ENCODE measurements at places on chromosomes 7 and 10.
A peak's percentile ranks its signal among the peaks of the same experiment; 100 is the strongest.

DNA sequence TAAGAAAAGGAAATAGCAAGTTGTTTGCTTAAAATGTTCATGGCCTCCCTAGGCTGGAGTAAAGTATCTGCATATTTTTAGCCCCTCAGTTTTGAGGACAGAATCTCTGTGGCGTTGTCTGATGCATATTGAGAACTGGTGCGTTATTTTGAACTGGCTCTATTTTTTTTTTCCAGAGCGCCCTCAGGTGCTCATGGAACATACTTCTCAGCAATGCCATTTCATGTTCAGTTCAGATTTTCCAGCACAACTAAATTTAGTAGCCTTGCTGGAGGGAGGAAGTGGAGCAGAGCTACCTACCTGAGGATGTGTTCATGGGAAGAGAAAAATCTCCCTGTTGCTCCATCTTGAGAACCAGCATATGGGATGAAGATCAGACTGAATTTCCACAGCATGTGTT lies 870.5 kb downstream of the LRMDA start:
- DNase-seq = peak; percentile 29

DNA sequence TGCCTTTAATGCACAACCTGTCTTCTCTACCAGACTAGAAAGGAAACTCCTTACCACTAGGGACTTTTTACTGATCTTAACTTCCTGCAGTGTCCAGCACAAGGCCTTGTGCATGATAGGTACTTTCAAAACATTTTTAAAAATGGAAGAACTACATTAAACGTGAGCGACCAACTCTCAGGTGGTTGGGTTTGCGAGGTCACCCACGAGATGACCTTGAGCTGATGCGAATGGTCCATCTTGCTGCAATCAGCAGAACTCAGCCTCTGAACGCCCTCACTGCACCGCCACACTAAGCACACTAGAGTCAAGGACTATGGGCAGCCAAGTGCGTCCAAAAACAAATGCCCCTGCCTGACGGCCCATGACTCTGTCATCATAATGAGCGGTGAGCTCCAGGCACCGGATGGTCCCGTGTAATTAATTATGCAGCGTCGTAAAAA lies 34.9 kb upstream of the PTF1A start:
- DNase-seq = no peak

- no peak for DNase-seq
Measured at GRCh38 chr7:90828601-90829000, 232.5 kb downstream of the CDK14 start.

- DNase-seq = no peak
Measured at GRCh38 chr10:42932735-42933447, 144.0 kb upstream of the RET start.

GRCh38 chr10:88841316-88842111 lies 10.1 kb downstream of the ANKRD22 start:
- no peak for DNase-seq

DNA sequence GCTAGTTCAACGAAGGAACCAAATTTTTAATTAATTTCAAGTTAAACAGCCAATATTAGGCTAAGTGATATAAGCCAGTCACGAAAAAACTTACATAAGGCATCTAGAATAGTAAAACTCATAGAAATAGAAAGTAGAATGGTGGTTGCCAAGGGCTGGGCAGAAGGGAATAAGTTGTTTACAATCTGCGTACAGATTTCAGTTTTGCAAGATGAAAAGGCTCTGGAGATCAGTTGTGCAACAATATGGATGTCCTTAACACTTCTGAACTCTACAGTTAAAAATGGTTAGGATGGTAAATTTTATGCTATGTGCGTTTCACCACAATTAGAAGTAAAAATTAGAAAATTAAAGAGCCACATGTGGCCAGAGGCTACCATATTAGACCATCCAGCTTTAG lies 13.3 kb downstream of the SCRN1 start:
- no peak for DNase-seq

DNA sequence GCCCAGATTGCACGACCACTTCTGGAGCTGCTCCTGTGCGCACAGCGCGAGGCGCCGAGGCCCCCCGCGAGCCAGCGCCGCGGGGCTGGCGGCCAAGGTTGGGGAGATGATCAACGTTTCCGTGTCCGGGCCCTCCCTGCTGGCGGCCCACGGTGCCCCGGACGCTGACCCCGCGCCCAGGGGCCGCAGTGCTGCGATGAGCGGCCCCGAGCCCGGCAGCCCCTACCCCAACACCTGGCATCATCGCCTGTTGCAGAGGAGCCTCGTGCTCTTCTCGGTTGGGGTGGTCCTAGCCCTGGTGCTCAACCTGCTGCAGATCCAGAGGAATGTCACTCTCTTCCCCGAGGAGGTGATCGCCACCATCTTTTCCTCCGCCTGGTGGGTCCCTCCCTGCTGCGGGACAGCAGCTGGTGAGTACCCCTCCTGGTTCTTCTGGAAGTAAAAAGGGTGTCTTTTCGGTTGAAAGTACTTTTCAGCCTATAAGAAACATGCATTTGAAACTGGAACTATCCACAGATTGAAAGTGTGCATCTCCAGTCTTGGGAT lies 683 bp downstream of the INSIG1 start:
- DNase-seq = peak; percentile 4

DNA sequence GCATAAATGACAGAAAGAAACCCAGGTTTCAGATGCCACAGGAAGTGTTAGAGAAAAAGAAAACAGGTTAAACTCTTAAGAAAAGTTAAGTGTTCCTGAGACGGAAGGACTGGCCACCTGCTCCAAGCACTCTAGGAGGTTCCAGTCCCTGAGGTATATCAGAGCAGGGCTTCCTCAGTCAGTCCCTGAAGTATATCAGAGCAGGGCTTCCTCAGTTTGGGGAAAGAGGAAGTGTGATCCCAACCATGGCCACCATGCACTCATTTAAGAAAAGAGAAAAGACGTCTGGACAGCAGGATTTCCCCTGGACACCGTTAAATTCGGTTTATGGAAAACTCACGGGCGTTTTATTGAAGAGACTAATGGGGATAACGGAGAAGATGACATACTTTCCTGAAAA lies 133.4 kb upstream of the PFKP start:
- DNase-seq = no peak

DNA sequence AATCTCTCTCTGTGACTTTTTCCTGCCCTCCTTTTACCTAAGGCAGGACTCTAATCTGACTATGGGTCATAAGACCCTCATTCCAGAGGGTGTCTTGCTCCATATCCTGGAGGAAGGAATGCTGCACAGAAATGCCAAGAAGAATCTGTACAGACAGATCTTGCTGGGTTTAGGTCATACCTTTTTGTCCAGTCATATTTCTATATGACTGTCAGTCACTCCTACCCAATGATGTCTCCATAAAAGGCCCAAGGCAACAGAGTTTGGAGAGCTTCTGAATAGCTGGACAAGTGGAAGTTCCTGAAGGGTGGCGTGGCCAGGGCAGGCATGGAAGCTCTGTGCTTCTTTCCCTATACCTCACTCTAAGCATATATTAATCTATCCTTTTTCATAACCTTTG lies 47.5 kb downstream of the FEZF1 start:
- no peak for DNase-seq

- no peak for DNase-seq
Measured at GRCh38 chr7:74355091-74355490, 65.9 kb downstream of the CLIP2 start.

All from NCI-H748 treated with DMSO at 0.1 percent for 48 hours (cell line).